ENCODE measurements at places on chromosomes 12 and 14.

GRCh38 chr12:63968673-63969072 is 124.2 kb downstream of the SRGAP1 start:
- no peak for DNase-seq

DNA sequence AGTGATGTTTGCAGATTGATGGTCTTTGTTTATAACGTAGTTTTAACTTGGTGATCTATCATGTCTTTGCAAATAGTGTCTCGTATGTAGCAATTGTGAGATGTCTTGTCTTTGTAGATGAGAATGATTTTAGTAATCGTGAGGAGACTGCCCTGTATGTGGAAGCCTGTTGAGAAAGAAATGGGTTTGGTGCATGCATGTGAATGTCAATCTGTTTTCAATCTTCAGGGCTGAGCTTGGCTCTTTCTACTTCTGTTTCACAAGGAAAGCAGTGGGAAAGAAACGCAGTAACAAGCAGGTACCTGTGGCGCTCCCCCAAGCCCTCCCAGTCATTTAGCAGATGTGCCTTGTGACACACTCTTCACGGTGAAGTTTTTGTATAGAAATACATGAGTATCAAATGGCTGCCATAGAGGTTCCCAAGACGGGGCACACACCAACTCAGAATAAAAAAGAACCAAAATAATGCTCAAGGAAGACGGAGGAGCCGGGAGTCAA is 342.8 kb upstream of the DDHD1 start:
- DNase-seq = no peak

GRCh38 chr12:126518596-126519200 is 1453.5 kb downstream of the AACS start:
- no peak for DNase-seq

- DNase-seq = no peak
Observed at GRCh38 chr12:67451206-67451605, 182.0 kb downstream of the CAND1 start.

- no peak for DNase-seq
Observed at GRCh38 chr14:79442786-79443185, 768.5 kb downstream of the DIO2 start.

DNA sequence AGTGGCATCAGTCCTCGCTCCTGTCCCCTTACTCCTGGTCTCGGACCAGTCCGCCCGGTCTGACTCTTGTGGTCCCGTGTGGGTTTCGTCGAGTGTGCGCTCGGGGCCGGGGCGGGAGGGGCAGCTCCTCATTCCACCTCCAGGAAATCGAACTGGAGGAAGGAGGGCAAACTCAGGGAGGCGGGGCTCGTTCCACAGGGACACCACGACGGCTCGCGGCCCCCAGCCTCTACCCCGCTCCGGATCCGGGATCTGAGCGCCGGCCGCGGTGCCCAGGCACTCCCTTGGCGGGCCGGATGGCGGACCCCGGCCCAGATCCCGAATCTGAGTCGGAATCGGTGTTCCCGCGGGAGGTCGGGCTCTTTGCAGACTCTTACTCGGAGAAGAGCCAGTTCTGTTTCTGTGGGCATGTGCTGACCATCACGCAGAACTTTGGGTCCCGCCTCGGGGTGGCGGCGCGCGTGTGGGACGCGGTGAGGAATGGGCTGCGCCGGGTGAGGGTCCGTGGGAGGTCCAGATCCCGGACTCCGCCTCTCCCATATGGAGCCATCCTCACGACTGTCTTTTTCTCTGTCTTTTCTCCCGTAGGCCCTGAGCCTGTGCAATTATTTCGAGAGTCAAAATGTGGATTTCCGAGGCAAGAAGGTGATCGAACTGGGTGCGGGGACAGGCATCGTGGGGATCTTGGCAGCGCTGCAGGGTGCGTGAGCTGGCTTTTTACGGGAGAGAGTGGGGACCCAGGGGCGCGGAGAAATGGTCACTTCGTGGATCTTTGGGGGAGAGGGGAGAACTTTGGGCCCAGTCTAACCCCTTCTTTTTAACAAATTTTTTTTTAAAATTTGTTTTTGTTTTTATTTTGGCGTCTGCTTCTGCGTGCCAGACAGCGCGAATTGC is at the start of gene EEF1AKMT3:
TSS of gene EEF1AKMT3 (plus strand) at position 186 of the 894 bp plus-strand sequence. CDS start at position 297, 111 bp downstream.
- peak; percentile 64 for DNase-seq

DNA sequence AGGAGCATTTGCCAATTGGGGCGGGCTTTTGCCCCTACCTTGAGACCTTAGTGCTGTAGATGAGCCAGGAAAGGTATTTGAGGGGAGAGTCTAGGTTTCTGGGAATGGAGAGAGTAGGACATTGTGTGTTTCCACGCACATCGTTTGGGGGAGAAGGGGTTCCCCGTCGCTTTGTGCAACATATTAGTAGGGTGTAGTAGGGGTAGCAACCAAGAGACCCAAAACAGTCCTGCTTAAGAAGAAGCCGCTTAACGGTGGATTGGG is 694 bp upstream of the PTGES3 start:
- DNase-seq = no peak

All from activated CD4-positive, alpha-beta memory T cell treated with anti-CD3 and anti-CD28 coated beads for 36 hours (primary cell).